ENCODE measurements at places on chromosomes 2 and 18.
A peak's percentile ranks its signal among the peaks of the same experiment; 100 is the strongest.

- peak; percentile 29 for DNase-seq
These were observed 1.5 kb downstream of the INO80D start for GRCh38 chr2:206084439-206084869.

DNA sequence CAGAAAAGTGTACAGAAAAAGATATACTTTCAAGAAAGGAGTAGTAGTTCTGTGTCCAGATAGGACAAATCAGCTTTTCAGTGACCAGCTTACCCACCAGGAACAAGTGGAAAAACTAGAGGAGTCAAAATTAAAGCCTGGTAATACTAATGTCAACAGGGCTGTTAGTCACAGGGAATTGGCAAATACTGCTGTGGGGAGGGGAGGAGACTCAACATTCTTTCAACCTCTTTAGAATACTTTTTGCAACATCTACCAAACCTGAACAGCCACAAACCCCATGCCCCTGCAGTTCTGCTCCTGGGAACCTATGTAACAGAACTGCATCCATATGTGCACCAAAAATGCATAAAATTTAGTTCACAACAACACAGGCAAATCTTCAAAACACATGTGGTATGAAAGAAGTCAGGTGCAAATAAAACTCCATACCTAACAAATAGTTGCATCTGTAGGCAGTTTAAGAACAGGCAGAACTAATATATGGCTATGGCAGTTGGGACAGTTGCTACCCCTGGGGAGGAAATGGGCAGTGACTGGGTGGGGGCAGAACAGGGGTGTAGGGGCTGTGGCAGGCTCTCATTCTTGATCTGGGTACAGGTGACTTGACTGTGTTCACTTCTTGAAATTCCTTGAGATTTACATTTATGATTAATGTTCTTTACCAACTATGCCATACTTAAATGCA lies 9.7 kb downstream of the CMPK2 start:
- DNase-seq = no peak

DNA sequence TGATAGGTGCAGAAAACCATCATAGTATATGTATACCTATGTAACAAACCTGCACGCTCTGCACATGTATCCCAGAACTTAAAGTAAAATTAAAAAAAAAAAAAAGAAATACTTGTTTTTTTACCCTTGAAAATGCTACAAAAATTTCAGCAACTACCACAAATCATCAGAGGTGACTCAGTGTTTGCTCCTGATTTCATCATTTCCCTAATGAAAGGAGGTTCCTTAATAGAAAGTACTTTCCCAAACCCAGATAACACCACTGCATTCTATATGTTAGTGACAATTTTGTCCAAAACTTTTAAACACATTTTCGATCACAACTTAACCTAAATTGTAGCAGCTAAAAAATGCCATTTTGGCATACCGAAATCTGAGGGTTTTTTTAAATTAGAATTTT lies 163.3 kb downstream of the SLC39A10 start:
- DNase-seq = no peak

- peak; percentile 58 for DNase-seq
These were observed 503 bp downstream of the ZNF513 start for GRCh38 chr2:27379836-27380625.

DNA sequence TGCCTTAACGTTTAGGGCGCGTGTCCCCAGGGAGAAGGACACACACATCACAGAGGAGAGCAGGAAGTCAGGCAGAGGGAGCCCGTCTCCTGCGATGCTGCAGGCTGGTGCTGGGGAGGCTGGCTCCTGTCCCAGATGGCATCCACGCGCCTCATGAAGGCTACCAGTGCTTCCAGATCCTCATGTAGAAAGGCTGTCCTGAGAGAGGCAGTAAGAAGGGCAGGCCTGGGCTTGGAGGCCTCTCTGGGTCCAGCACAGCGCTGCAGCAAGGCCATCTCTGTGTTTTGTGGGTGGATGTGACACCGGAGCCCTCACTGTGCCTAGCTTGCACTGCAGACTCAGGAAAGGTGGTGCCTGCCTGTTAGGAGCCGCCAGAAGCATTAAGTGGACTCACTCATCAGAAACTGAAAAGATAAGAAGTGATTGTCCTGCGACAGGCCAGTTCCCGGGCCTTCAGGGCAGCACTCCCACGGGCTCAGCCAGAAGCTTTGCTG lies 62.7 kb downstream of the FAM168B start:
- no peak for DNase-seq

DNA sequence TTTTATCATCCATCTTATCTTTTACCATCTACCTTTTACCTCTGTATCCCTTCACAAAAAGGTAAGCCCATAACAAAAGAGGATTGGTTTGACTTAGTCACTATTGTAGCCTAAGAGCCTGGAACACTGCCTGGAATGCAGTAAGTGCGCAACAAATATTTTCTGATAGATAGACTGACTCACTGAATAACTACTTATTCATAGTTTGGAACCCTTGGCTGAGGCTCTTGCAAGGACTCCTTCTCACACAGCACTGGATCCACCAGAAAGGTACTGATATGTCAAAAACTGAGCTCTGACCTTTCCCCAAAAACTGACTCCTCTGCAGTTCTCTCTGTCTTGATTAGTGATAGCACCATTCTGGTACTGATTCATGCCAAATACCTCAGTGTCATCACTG lies 426.7 kb downstream of the SETBP1 start:
- DNase-seq = no peak

Measured in CD4-positive, alpha-beta T cell treated with Interferon alpha-2 for 1 hour (primary cell).